ENCODE measurements at places on chromosomes 3 and 15. TPM values are rescaled to one million over a fixed set of nuclear protein-coding genes. Genes with fewer than 3 reads are reported as not detected.

- no peak for DNase-seq
These were observed 8.6 kb downstream of the MAP3K13 start for GRCh38 chr3:185371306-185372074.

PLCH1 gene
- total RNA-seq, result 4.5 TPM

CHRM5 gene
- 0.18 TPM for total RNA-seq

- no peak for DNase-seq
These were observed 30.0 kb upstream of the CHD2 start for GRCh38 chr15:92870010-92870591.

KIF15 gene
- total RNA-seq, result 0.53 TPM

- no peak for DNase-seq
These were observed 458.1 kb downstream of the DIPK2A start for GRCh38 chr3:144429719-144430121.

GRCh38 chr3:127676456-127676855 is 3.7 kb downstream of the ABTB1 start:
- DNase-seq, result peak; percentile 50

- no peak for DNase-seq
These were observed 14.9 kb upstream of the RBSN start for GRCh38 chr3:15113884-15114283.

- no peak for DNase-seq
These were observed 14.5 kb upstream of the CAPN3 start for GRCh38 chr15:42344763-42345162.

- DNase-seq, result no peak
These were observed 155.9 kb upstream of the FEZF2 start for GRCh38 chr3:62529230-62529629.

DNA sequence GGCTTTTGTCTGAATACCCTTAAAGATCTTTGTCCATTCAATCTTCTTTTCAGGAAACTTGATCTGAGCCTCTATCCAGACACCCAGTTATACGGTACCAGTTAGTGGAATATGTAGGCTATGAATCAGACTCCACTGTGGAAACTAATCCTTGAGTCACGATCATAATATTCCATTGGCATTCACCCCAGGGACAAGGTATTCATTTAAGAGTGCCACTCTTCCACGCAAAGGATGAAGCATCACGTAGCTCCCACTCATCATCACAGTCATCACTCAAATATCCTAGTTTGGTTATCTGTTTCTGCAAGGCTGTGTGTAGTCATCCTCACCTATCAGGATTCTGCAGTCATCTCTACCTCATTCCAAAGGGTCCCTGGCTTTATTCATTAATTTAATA is 85.6 kb downstream of the NEDD4 start:
- no peak for DNase-seq

- DNase-seq, result no peak
These were observed 84.5 kb downstream of the CACNA2D3 start for GRCh38 chr3:54206874-54207273.

All from sciatic nerve (tissue), 2 donors.